ENCODE measurements at places on chromosomes 11 and 22.

- DNase-seq: no peak
These were observed 10.5 kb downstream of the IGSF22 start for GRCh38 chr11:18715476-18715875.

- DNase-seq: no peak
These were observed 3.1 kb upstream of the PYGM start for GRCh38 chr11:64762674-64763525.

DNA sequence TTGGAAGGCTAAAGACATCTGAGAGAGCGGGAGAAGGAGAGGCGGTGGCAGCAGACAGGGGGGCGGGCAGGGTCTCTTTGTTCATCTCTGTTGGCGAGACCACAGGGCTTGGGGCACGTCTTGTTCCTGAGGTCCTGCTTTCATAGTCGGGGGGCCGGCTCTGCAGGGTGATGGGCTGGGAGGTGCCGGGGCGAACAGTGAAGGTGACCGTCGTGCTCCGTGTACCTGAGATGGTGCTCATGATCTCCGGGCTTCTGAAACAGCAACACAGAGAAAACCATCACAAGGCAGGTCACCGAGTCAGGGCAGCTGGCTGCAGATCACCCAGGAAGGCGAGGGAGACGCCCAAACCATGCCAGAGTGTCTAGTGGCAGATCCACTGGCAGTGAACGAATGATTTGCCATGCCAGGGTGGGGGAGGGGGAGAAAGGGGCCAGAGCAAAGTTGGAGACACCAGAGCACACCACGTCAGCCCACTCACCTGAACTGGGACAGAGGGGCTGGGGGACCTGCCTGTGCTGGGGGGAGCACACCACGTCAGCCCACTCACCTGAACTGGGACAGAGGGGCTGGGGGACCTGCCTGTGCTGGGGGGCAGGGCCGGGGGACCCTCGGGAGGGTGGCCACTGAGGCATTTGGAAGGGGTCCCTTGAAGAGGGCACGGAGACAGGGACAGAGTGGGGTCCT is 75.0 kb downstream of the CTTN start:
- no peak for DNase-seq

GRCh38 chr11:31558001-31558400 is 48.4 kb downstream of the ELP4 start:
- DNase-seq: no peak

GRCh38 chr11:112162761-112163546 is 940 bp downstream of the IL18 start:
- no peak for DNase-seq

Data from activated gamma-delta T cell treated with Interleukin-2 at 50 U/mL for 16 hours (primary cell).